A549 treated with AZD2906 at 1 μM for 4 hours (cell line): ENCODE measurements at places on chromosomes 4 and X. TPM values are rescaled to one million over a fixed set of nuclear protein-coding genes. Genes with fewer than 3 reads are reported as not detected.

The LPAR4 gene
- total RNA-seq: not detected in 5 replicates

The TLR6 gene
- 1.7 to 2.4 TPM (median 2.2 TPM) in 5 replicates for total RNA-seq

The SUPT20HL2 gene
- not detected in 5 replicates for total RNA-seq

The PFKFB1 gene
- total RNA-seq: 0.05 to 0.10 TPM (median 0.07 TPM) in 5 replicates

The GUCY1B1 gene
- 0.17 to 0.30 TPM (median 0.20 TPM) in 5 replicates for total RNA-seq

The TMEM35A gene
- total RNA-seq: not detected in 5 replicates

The ASMTL gene
- 18.5 to 20.7 TPM (median 20.2 TPM) in 5 replicates for total RNA-seq

The NKX6-1 gene
- total RNA-seq: 0.23 to 0.51 TPM (median 0.39 TPM) in 5 replicates

The CXCL10 gene
- total RNA-seq: 0.06 to 0.21 TPM (median 0.07 TPM) in 4 of 5 replicates, not detected in the other

The EXOC1L gene
- not detected in 5 replicates for total RNA-seq

The RAI2 gene
- total RNA-seq: 0.14 to 0.21 TPM (median 0.17 TPM) in 5 replicates

The CSN1S1 gene
- total RNA-seq: not detected in 5 replicates

The GRIA3 gene
- total RNA-seq: not detected in 5 replicates

The HERC6 gene
- total RNA-seq: 2.5 to 3.5 TPM (median 3.0 TPM) in 5 replicates

The TLR1 gene
- total RNA-seq: 0.11 to 0.33 TPM (median 0.18 TPM) in 5 replicates

The DMP1 gene
- total RNA-seq: 0.05 TPM in 1 of 5 replicates, not detected in the others

The SEC31A gene
- 77.0 to 90.1 TPM (median 82.5 TPM) in 5 replicates for total RNA-seq

The ANXA10 gene
- total RNA-seq: 2.2 to 2.8 TPM (median 2.6 TPM) in 5 replicates

The NALF2 gene
- total RNA-seq: 5.4 to 6.1 TPM (median 5.5 TPM) in 5 replicates

The F8A2 gene
- not detected in 5 replicates for total RNA-seq

The TSR2 gene
- 50.3 to 57.0 TPM (median 54.3 TPM) in 5 replicates for total RNA-seq

The HELT gene
- total RNA-seq: not detected in 5 replicates

The CT47A1 gene
- not detected in 5 replicates for total RNA-seq

The UGT2B11 gene
- total RNA-seq: 0.09 to 0.15 TPM (median 0.10 TPM) in 5 replicates

The DCLK2 gene
- total RNA-seq: 8.0 to 8.8 TPM (median 8.4 TPM) in 5 replicates

The TMPRSS11B gene
- total RNA-seq: not detected in 5 replicates

The FAM47E gene
- 0.10 to 0.21 TPM (median 0.15 TPM) in 5 replicates for total RNA-seq
